ENCODE measurements at places on chromosomes 1 and 21.

GRCh38 chr1:67834246-67834877, 1.1 kb upstream of the GNG12 start:
- no peak for DNase-seq

- no peak for DNase-seq
Observed at GRCh38 chr1:115748401-115749150, 19.9 kb downstream of the CASQ2 start.

DNA sequence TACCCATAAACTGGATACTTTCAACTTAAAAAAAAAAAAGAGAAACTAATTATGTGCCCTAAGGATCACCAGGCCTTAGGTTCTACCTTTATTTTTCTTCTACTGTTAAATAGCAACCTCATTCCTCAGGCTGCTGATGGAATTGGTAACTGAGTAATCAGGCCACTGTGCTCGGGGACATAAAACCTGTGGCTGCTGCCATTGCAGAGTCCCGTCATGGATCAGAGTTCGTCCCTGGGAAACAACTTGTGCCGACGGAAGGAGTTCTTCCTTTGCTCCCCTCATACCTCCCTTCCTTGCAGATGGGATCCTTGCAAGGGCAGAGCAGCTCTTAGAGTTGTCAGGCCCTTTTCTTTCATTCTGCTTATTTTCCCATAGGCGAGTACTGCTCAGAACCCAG, 123.6 kb downstream of the PBX1 start:
- DNase-seq, result no peak

DNA sequence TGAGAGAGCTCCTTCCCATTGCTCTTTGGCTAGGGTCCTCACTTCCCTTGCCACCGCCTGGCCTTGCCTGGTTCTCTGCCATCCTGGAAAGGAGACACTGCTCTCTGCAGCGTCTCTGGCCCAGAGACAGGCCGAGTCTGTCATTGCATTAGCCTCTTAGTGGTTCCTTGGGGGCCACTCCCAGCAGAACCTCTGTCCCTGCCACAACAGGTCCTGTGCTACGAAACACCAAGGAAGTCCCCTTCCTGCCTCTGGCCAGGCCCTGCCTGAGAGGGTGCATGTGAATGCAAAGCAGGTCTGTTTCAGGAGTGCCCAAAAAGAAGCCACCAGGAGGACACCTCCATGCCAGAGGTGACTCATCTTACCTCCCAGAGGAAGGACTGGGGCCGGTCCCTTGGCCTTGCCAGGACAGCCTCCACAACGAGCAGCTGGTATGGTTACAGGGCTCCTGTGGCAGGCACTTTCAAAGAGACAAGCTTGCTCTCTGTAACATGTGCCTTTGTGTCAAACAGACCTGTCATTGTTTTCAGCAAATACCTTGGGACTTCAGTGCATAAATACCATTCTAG, 59.6 kb downstream of the VPS26C start:
- no peak for DNase-seq

GRCh38 chr1:54096877-54097240, 43.5 kb downstream of the TCEANC2 start:
- DNase-seq, result no peak

- no peak for DNase-seq
Observed at GRCh38 chr1:222950892-222951291, 136.1 kb downstream of the DISP1 start.

- no peak for DNase-seq
Observed at GRCh38 chr1:40303051-40303771, 13.9 kb downstream of the COL9A2 start.

DNA sequence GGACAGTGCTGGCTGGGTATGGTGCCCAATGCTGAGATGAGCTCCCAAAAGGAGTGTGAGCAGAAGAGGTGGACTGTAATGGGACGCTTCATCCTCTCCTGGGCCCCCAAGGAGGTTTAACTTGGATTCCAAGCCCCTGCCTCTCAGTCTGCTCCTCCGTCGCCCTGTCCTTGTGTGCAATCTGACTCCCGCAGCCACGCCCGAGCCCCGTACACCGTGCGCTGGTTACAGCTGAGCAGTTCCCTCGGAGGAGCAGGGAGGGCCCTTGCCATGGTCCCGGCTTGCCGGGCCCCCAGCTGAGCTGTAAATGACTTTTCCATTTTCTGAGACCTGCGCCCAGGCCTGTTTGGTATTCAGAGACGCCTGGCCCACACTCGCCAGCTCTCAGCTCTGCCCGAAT, 53.7 kb downstream of the PAX7 start:
- no peak for DNase-seq

DNA sequence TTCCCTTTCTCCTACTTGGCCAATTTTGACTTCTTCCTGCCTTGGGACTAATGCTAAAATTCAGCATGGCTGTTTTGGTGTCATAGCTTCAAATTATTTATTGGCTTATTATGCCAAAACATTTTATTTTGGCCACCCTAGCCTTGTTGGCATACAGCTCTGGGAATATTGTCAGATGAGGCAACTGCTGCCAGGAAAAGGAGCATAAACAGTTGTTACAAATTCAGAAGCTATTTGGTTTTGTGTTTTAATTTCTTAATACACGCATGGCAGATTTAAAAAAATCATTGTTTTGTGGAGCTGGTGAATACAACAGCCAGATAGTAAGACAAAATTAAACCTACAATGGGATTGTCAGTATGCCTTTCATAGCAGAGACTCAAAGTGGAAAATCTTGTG, 66.8 kb upstream of the BCL10 start:
- DNase-seq, result no peak

GRCh38 chr1:17539118-17539476, 401 bp upstream of the ARHGEF10L start:
- no peak for DNase-seq

DNA sequence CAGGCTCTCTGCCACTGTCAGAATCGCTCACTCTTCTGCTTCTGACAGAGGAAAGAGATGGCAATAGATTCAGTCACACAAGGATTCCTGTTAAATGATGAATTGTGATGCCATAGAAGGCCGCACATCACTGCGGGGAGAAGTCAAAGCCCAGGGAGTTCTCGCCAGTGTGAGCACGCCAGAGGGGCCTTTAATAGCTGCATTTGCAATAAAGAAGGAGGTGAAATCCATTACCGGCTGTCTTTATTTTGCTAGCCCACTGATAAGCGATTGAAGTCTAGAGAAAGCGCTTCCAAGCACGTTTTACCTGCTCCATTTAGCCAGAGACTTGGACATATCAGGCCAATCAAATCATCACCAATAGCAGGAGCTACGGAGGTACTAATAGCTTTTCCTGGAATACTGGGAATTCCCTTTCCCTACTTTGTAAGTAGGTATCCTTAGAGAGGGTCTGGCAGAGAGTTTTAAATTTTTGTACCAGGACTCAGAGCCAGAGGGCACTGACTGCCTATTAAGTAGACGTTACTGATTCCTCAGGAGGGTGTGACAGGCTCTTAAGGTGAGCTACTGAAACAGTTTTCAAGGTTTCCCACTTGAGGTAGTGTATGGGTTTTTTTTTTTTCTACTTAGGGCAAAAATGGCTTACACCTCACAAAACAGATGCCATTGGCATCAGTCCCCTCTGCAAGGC, 10.2 kb upstream of the TARBP1 start:
- DNase-seq, result no peak

Measured in activated CD4-positive, CD25-positive, alpha-beta regulatory T cell (primary cell).